WTC11 (cell line): ENCODE measurements at places on chromosomes 16 and 17. TPM values are rescaled to one million over a fixed set of nuclear protein-coding genes. Genes with fewer than 3 reads are reported as not detected.

Gene CLEC3A
- total RNA-seq = not detected in 3 replicates

Gene ENPP7
- 0.11 TPM in 1 of 3 replicates, not detected in the others for total RNA-seq

Gene EMC6
- total RNA-seq = 81.2 to 89.7 TPM (median 86.0 TPM) in 3 replicates

Gene GRAP
- 0.50 to 0.59 TPM (median 0.55 TPM) in 3 replicates for total RNA-seq

Gene TBC1D3H
- total RNA-seq = not detected in 3 replicates

Gene WNT3
- 6.5 to 14.1 TPM (median 6.7 TPM) in 3 replicates for total RNA-seq

Gene TPSD1
- total RNA-seq = 0.31 to 1.5 TPM (median 0.94 TPM) in 3 replicates

Gene OR3A3
- total RNA-seq = not detected in 3 replicates

Gene SLC13A2
- not detected in 3 replicates for total RNA-seq

Gene WFDC1
- 0.32 to 0.50 TPM (median 0.41 TPM) in 3 replicates for total RNA-seq

Gene GINS2
- 35.5 to 38.4 TPM (median 38.0 TPM) in 3 replicates for total RNA-seq

Gene MYH3
- total RNA-seq = 1.5 to 2.6 TPM (median 1.6 TPM) in 3 replicates

Gene SLC38A8
- total RNA-seq = not detected in 3 replicates

Gene HS3ST3A1
- total RNA-seq = 5.2 to 9.7 TPM (median 5.9 TPM) in 3 replicates

Gene BCL6B
- 11.4 to 13.5 TPM (median 12.3 TPM) in 3 replicates for total RNA-seq

Gene FBXL19
- 79.0 to 84.9 TPM (median 84.3 TPM) in 3 replicates for total RNA-seq

Gene TBX4
- not detected in 3 replicates for total RNA-seq

Gene SLC52A1
- total RNA-seq = 0.78 to 1.1 TPM (median 0.99 TPM) in 3 replicates

Gene SCN4A
- total RNA-seq = 5.2 to 5.8 TPM (median 5.5 TPM) in 3 replicates

Gene HCFC1R1
- total RNA-seq = 76.0 to 84.0 TPM (median 83.2 TPM) in 3 replicates

Gene CACNA1H
- total RNA-seq = 38.0 to 46.9 TPM (median 46.4 TPM) in 3 replicates

Gene GPRC5B
- 104 to 107 TPM (median 105 TPM) in 3 replicates for total RNA-seq

Gene LPO
- 0.20 to 0.50 TPM (median 0.23 TPM) in 3 replicates for total RNA-seq

Gene ALDH3A1
- total RNA-seq = 0.35 to 1.1 TPM (median 0.53 TPM) in 3 replicates

Gene SLC35G6
- 0.16 to 0.26 TPM (median 0.18 TPM) in 3 replicates for total RNA-seq

Gene AOC3
- 6.2 to 8.2 TPM (median 7.6 TPM) in 3 replicates for total RNA-seq

Gene PDE6G
- 4.4 to 6.9 TPM (median 6.3 TPM) in 3 replicates for total RNA-seq

Gene DRC3
- 0.34 to 0.48 TPM (median 0.42 TPM) in 3 replicates for total RNA-seq

Gene C17orf100
- 2.3 to 2.7 TPM (median 2.6 TPM) in 3 replicates for total RNA-seq

Gene CRYM
- 12.7 to 14.9 TPM (median 12.9 TPM) in 3 replicates for total RNA-seq

Gene WNK4
- total RNA-seq = 1.4 to 1.7 TPM (median 1.5 TPM) in 3 replicates

Gene SMPD3
- total RNA-seq = 0.99 to 1.4 TPM (median 1.2 TPM) in 3 replicates

Gene MT1G
- 326 to 361 TPM (median 333 TPM) in 3 replicates for total RNA-seq

Gene USP36
- 62.0 to 74.0 TPM (median 65.8 TPM) in 3 replicates for total RNA-seq

Gene MPP3
- total RNA-seq = 9.2 to 11.3 TPM (median 10.3 TPM) in 3 replicates

Gene GPRC5C
- 19.6 to 20.7 TPM (median 20.6 TPM) in 3 replicates for total RNA-seq

Gene SLC12A4
- total RNA-seq = 67.5 to 94.1 TPM (median 73.7 TPM) in 3 replicates

Gene OR3A2
- total RNA-seq = not detected in 3 replicates

Gene AGRP
- total RNA-seq = not detected in 3 replicates

Gene KRTAP2-1
- not detected in 3 replicates for total RNA-seq

Gene SNAI3
- 8.0 to 9.4 TPM (median 9.1 TPM) in 3 replicates for total RNA-seq

Gene SPATA22
- total RNA-seq = not detected in 3 replicates

Gene HOXB9
- total RNA-seq = 0.09 to 0.24 TPM (median 0.09 TPM) in 3 replicates

Gene CNEP1R1
- total RNA-seq = 13.2 to 13.8 TPM (median 13.7 TPM) in 3 replicates

Gene TAC4
- total RNA-seq = not detected in 3 replicates

Gene NOD2
- total RNA-seq = 0.11 to 0.60 TPM (median 0.34 TPM) in 3 replicates

Gene PKD1
- total RNA-seq = 96.8 to 102 TPM (median 98.9 TPM) in 3 replicates

Gene GRIN2C
- 0.14 to 0.31 TPM (median 0.23 TPM) in 3 replicates for total RNA-seq

Gene TRPV3
- total RNA-seq = 0.35 to 0.82 TPM (median 0.53 TPM) in 3 replicates

Gene TSPOAP1
- total RNA-seq = 10.9 to 19.0 TPM (median 16.4 TPM) in 3 replicates

Gene LYZL6
- not detected in 3 replicates for total RNA-seq
